ENCODE measurements at places on chromosomes 7 and 10.
A peak's percentile ranks its signal among the peaks of the same experiment; 100 is the strongest.

GRCh38 chr10:111498560-111498959 is 421.7 kb downstream of the ADRA2A start:
- DNase-seq: no peak

- no peak for DNase-seq
Observed at GRCh38 chr7:126411821-126412383, 840.8 kb downstream of the GRM8 start.

GRCh38 chr7:85215098-85215497 is 28.2 kb upstream of the SEMA3D start:
- no peak for DNase-seq

GRCh38 chr7:33237036-33237435 is 107.7 kb downstream of the BBS9 start:
- DNase-seq: no peak

- DNase-seq: no peak
Observed at GRCh38 chr10:101222683-101223273, 6.5 kb downstream of the LBX1 start.

DNA sequence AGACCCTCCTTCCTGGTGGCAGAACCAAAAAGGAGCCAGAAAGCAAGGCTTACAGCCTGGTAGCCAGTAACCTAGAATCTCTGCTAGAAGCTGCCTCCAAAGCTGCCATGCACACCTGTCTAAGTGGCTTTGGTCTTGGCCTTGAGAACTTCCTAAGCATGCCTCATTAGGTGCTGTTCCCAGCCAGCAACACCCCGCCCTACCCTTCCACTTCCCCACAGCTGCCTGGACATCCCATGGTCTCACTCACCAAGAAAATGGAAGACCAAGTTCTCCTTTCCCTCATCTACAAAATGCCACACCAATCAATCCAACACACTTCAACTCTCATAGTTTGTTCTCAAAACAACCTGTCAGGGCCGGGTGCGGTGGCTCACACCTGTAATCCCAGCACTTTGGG is 4.2 kb downstream of the PSAP start:
- DNase-seq: no peak

DNA sequence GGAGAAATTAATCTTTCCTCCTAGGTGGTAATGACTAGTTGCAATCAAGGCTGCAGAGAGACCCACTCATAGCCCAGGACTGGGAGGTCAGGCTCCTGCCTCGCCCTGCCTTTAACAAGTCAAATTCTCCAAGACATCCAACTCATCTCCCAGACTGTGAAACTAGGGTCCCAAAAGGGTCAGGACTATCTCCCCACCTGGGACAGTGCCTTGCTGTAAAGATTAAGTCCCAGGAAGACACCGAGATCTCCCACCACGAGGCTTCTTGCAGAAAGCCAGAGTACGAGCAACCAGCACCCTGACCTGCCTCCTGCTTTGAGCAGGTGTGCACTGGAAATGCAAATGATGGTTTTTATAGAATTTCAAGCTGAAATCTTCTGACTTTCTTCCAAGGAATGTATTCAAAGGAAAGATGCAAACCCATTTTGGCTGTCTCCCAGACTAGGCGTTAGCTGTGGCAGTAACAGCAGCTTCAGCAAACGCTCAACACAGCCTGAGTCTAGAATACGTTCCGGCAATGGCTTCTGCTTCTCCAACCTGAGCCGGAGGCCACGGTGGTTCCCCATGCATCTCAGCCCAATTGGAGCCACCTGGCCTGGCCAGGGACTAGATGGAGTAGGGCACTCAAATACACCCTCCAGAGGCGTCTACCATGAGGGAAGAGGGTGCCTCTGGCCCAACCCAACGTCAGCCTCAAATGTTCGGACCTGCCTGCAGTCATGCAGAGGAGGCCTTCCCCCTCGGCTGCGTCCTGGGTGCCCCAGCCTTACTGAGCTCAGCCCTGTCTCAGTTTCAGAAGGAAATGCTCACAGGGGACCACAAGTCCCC is 170.4 kb downstream of the PRKAG2 start:
- DNase-seq: no peak

DNA sequence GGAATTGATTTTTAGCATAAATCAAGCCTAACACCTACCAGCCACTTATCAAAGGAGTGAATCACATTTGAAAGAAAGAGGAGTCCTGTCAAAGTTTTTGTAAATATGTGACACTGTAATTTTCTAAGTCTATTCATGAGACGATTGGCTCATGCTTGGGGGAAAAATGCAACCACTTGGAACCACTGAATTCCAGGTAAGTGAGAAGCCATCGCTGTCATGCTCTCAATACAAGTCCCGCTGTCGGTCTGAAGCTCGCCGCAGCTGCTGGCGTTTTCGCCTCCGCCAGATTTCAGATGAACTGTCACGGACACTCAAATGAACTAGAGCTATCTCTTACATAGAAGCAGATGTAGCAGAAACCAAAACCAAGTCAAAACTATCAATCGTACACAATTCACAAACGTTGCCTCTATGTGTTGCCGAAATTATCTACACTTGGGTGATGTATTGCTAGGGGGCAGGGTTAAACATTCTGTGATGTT is 279.8 kb upstream of the FZD8 start:
- DNase-seq: no peak

GRCh38 chr7:55250313-55250712 is 114.8 kb upstream of the LANCL2 start:
- no peak for DNase-seq

DNA sequence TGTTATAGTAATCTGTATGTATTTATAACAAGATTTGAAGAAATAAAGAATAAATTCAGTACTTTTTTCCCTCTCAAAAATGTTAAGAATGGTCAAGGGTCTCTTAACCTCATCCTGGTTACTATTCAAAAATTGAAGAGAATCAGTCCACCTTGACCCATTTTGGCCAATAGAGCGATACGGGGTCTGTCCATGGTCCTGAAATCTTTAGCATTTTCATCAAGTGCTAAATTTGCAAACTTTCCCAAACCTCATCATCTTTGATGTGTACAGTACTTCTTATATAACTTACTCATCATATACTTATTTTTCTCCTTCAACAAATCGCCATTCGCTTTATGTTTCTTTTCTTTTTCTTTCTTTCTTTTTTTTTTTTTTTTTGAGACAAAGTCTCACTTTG is 23.6 kb downstream of the TMEM178B start:
- no peak for DNase-seq

GRCh38 chr7:81608748-81609382 is 161.0 kb downstream of the HGF start:
- DNase-seq: no peak

DNA sequence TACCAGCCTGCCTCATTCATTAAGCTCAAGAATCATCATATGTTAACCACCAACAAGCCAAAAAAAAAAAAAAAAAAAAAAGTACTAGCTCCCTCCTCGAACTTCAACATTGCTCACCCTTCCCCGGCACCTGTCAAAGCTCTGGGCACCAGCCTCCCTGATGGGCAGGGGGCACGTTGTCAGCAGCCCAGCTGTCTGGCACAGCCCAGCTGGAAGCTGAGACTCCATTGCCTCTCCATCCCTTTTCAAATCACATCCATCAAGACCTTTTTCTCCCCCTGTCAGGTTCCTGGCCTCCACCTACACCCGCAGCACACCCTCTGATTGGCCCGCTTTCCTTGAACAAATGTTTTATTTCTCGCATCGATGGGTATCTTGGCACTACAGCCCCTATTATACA is 913.3 kb upstream of the AUTS2 start:
- DNase-seq: no peak

GRCh38 chr7:133584956-133585668 is 332.2 kb downstream of the EXOC4 start:
- DNase-seq: no peak

- no peak for DNase-seq
Observed at GRCh38 chr10:118968060-118968459, 61.5 kb upstream of the NANOS1 start.

DNA sequence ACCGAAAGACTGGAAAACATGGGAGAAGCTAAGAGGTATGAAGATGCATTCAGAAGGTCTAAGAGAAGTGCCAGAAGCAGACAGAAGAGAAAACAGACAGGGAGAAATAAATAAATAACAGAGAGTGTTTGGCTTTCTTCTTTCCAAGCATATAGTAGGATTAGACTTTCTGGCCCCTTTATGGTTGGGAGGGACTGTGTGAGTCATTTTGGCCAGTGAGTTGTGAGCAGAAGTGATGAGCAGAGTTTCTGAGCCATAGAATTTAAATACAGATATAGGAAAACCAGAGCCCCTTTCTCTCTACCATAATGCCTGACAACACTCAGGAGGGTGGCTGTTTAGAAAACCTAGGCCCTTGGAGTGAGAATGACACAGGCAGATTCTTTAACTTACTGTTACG is 171.0 kb downstream of the PPP1R17 start:
- no peak for DNase-seq

DNA sequence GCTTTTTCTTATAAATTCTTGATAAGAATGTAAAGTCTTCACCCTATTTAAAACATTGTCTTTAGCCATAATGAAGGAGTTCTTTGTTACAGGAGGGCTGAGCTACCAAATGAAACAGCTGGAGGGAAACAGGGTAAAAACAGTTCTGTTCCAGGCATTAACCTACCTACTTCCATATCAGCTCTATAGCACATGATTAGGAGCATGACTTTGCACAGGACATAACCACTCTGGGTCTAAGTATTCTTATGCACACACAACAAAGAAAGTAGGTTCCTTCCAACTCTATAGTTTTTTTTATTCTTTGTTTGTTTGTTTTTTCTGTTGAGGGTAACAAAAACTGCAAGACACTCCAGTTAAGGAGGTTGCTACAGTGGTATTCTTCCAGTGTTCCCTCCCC is 52.7 kb downstream of the SCIN start:
- DNase-seq: no peak

GRCh38 chr7:5419539-5420066 is 4.0 kb downstream of the TNRC18 start:
- no peak for DNase-seq

GRCh38 chr10:123394382-123394781 is 240.2 kb downstream of the BUB3 start:
- no peak for DNase-seq

- DNase-seq: no peak
Observed at GRCh38 chr7:11858622-11859302, 26.8 kb upstream of the THSD7A start.

GRCh38 chr7:151139071-151139790 is 28.3 kb downstream of the GBX1 start:
- DNase-seq: no peak

DNA sequence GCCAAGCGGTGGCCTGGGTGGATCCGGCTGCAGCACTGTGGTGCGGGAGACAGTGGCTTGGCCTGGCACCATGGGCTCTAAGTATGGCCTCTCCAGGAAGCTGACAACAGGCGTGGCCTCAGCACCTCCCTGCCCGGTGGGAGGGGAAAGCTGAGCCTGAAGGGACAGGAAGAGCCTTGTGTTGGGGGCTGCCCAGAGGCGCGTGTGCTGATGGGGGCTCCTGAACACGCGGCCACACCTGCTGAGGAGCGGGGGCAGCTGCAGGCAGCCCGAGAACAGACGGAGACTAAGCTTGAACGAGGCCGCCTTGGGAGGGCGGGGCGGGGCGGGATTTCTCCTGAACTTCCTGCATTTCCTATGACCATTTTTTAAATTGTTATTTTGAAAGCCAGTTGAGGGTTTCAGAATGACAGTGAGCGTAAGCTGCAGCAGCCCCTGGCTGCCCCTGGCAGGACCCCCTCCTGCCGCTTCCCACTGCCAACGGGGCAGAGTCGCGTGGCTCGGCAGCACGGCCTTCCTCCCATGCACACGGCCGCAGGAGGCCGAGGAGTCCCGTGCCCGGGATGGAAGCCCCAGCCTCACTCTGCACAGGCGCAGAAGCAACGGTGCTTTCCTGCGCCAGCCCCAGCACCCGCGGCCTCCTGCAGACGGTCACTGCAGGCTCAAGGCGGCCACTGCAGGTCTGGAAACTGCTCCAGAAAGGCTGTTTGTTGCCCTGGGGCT is 43.2 kb downstream of the DPYSL4 start:
- DNase-seq: no peak

DNA sequence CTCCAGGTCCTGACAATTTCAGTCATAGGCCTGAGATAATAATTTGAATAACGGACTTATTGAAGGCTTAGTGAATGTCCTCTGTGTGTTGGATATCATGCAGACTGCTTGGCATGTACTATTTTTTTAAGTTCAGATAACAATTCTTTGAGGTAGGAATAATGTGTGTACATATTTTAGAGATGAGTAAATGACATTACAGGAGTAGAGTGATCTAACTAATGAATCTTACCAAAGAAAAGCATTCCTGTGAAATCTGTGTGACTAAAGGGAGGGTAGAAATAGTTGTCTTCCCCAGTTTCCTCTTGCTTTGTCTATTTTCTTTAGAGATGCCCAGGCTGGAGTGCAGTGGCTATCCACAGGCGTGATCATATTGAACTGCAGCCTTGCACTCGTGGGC is 391.8 kb upstream of the ETV1 start:
- no peak for DNase-seq

GRCh38 chr10:78473006-78473405 is 439.3 kb downstream of the RPS24 start:
- DNase-seq: no peak

GRCh38 chr7:155644971-155645509 is 579 bp downstream of the RBM33 start:
- peak; percentile 17 for DNase-seq

DNA sequence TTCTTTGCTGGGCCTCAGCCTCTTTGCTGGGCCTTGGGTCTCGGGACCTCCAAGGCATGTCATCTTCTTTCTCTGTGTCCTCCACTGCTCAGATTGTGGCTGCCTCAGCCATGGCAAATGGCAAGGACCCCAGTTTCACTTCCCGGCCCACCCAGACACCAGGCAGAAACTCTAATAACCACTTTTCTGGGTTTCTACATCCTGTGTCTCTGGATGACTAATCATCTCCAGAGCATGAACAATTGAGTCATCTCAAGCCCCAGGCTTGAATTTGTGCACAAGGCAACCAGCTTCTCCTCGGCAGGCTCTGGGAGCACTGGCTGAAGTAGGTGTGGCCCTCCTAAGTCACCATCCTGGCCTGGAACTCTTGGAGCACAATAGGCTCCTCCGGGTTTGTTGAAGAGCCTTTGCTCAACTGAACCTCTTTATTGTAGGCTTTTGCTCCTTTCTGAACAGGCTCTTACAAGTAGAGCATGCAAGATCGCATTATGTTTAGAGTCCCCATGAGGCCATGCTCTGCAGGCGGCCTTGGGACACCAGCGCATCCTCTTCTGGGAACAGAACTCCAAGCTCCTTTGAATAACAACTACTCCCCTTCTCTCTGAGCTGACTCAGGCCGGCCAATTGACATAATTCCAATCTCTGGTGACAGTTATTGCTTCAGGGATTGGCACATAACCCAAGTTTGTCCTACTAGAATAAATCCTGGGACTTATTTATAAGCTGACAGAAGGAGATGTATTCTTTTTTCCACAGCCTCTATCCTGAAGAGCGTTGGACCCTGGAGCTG is 218.1 kb downstream of the WDR11 start:
- no peak for DNase-seq
